Left renal cortex interstitium (tissue), 4 donors: ENCODE measurements at places on chromosomes 3 and 15.

- DNase-seq, result no peak
These were observed 539.3 kb upstream of the LMCD1 start for GRCh38 chr3:7962301-7962700.

- no peak for DNase-seq
These were observed 50.9 kb upstream of the MRPL3 start for GRCh38 chr3:131553495-131554247.

DNA sequence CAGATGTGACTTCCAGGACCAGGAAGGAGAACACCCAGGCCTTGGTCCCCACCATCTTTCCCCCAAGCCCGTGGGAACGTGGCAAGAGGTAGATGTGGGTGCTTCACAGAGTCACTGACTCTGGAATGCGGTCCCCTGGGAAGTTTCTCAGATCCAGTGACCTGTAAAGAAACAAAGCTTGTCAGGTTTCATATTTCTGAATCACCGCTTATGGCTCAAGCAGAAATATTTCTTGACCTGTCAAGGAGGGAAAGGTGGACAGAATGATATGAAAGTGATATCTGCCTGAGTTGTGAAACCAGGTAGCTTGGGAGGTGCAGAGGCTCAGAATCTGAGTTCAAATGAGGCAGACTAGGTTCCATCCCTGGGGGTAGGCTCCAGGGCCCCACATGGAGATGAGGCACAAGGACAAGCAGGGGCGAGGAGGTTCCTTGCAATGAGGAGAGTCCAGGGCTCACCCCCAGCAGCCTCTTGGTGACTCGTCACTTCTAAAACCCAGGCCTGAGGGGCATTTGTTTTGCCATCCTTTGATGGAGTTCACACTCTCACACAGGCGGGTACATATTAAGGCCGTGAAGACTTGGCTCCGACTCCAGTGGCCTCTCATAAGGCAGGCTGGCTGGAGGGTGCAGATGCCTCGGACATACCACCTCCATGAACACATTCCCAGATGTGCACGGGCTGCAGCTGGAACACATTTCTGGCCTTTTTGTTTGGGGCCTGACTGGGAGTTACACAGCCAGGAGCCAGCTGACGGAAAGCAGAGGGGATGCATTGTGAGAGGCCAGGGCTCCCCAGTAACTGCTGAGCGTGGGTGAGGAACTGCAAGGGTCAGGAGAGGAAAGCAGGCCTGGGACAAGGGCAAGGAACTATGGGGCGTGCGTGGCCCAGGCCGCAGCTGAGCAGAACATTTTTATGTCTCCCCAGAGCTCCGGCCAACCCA lies 1.3 kb downstream of the CILP start:
- no peak for DNase-seq

- DNase-seq, result no peak
These were observed 16.9 kb downstream of the ITGA11 start for GRCh38 chr15:68415061-68415460.

DNA sequence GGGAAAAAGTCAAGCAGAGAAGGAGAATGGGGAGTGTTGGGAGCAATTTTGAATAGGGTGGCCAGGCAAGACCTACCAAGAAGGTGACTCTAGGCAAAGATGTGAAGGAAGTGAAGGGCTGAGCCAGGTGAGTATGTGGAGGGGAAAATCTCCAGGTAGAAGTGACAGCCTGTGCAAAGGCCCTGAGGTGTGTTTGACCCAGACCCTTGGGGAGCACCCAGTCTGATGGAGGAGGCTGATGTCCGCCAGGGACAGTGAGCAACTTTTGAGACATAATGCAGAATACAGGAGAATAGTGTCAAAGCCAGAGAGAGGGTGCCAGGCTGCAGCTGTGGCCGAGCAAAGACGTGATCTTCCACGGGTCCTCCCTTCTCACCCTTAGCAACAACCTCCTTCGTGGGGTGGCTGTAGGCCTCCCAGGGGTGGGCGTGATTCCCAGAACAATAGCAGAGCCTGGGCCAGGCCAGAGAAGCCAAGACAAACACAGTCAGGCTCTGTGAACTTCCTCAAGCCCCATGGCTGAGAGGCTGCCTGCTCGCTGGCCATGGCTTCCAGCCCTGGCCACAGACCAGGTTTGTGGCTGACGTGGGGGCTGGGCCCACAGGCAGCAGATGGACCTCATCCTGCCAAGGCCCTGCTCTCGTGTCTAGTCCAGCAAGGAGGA lies 58.1 kb downstream of the SLC6A6 start:
- DNase-seq, result no peak

DNA sequence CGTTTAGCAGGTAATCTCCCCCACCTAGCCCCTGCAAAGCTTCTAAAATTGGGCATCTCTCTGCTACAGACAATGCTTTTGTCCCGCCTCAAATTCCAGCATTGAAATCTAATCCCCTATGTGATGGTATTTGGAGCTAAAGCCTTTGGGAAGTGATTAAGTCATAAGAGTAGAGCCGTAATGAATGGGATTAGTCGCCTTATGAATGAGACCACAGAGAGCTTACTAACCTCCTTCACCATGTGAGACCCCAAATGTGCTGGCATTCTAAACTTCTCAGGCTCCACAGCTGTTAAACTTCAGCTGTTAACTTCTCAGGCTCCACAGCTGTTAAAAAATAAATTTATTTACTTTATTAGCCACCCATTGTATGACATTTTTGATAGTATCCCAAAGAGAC lies 374.2 kb upstream of the BCHE start:
- DNase-seq, result no peak

DNA sequence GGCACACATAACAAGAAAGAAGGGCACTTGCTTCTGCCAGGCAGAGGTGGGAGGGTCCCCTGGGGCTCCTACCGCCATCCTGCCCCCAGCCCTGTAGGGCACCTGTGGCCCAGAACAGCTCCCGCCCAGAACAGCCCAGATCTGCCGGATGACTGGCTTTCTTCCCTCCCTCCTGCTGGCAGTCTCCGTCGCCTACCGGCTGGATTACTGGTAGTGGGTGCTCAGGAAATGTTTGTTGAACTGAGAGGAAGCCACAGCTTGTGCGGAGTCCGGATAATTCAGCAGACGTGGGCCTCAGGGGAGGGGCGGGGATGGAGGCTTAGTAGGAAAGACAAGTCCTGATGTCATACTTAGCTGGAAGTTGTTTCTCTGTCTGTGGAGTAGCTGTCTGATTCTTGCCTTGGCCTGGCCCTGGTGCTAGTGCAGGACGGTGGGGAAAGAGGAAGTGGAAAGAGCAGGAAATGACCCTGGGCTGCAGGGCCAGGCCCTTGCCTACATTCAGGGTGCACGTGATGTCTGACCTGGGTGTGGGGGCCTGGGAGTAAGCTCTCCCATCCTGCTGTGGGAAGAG lies 6.7 kb downstream of the CCDC9B start:
- DNase-seq, result no peak

GRCh38 chr3:184712248-184713039 lies 580 bp upstream of the MAGEF1 start:
- DNase-seq, result no peak

DNA sequence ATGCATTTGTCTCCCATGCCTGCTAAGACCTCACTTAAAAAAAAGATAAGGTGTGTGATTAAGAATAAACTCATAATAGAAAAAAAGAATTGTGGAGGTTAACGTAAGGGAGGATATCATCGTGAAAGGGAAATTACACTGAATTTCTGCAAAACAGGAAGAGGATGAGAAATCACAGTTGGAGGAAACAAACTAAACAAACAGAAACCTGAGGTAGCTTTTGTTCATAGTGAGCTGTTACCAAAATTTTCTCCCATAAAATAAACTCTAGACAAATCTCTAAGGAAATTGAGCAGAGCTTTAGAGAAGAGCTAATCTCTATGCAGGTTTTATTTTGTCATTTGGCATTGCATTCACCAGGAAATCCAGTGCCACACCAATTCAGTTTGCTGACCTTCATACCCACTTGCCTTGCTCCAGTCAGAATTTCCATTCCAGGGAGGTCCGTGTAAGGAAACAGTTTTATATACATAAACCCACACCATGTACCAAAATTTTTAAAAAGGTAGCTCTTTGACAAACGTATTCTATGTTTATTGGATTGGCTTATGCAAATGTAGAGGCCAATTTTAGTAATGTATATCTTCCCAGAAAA lies 231.2 kb downstream of the MBNL1 start:
- DNase-seq, result no peak

- DNase-seq, result no peak
These were observed 355.3 kb upstream of the RORA start for GRCh38 chr15:61584410-61584809.

GRCh38 chr3:66463054-66463631 lies 37.7 kb downstream of the LRIG1 start:
- DNase-seq, result no peak

DNA sequence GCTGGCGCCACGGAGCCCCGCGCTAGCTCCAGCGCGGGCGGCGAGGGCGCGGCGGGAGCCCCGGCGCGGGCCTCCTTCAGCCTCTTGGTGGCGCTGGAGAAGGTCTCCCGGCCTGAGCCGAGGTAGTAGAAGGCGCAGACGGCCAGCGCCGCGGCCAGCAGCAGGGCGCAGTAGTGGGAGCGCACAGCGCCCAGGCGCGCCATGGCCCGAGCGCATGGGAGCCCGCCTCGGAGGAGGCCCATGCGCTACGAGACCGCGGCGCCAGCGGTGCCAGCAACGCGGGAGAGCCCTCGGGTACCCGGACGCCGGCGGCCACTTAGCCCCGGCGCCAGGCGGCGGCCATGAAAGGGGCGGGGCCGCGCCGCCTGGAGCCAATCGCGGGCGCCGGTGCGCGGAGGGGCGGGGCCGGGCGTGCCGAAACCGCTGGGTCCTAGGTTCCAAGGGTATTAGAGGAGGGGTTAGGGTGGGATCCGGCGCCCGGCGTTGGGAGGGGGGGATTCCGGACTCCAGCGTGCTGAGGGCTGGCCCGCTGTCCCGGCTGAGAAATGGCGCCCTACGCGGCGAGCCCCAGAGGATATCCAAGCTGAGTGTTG lies at the start of gene XXYLT1:
TSS of gene XXYLT1 (minus strand) at position 343 of the 593 bp plus-strand sequence. CDS start at position 242, 101 bp downstream.
- peak; percentile 79 for DNase-seq

DNA sequence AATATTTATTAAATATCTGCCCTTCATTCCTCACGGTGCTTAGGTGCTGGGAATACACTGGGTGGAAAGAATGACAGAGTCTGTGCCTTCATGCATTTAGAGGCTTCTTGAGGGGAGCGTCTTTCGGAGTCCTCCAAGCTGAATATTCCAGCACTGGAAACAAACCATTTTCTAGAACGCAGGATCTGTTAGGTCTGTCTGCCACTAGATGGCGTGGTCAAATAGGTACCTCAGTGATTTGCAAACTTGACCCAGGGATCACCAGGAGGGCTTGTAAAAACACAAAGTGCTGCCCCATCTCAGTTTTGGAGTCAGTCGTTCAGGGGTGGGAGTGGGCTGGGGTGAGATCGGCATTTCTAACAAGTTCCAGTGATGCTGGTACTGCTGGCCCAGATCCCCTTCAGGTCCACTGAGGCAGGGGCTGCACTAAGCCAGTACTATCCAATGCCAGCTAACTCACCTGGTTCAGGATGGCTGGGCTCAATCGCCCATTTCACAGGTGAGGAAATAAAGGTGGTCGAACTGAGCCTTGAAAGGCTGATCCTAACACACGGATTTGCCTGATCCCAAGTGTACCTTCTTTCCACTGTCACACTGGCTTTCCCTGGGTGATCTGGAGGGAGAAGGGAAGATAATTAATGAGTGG lies 14.8 kb downstream of the ARNT2 start:
- DNase-seq, result no peak

DNA sequence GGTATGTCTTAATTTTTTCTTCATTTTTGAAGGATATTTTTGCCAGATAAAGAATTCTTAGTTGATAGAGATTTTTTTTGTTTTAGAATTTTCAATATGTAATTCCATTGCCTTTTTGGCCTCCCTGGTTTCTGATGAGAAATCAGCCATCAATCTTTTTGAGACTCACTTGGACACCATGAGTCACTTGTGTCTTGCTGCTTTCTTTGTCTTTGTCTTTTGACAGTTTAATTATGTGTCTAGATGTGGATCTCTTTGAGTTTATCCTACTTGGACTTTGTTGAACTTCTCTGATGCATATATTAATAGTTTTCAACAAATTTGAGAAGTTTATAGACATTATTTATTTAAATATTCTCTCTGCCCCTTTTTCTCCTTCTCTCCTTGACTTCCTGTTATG lies 34.7 kb upstream of the AQP9 start:
- DNase-seq, result no peak

DNA sequence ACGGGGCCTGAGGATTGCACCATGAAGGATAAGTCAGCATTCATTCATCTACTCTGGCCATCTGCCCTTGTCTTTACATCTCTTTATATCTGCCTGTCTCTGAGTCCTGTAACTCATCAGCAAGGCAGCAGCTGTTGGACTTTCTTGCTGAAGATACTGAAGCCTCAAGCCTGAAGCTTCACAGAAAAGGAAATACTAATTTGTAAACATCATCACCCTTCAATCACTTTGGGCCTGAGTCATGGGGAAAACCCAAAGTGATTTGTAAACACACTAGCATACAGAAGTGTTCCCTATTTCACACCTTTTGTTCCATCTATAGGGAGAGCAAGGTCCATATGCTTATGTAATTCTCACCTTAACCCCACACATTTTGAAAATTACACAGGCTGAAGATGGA lies 928.2 kb downstream of the EPHA3 start:
- no peak for DNase-seq
